ENCODE measurements at places on chromosomes 3 and 15. TPM values are rescaled to one million over a fixed set of nuclear protein-coding genes. Genes with fewer than 3 reads are reported as not detected.

Gene ROBO1
- total RNA-seq = 29.0 TPM

Gene TERC
- total RNA-seq = 353 TPM

Gene ATP13A4
- 0.36 TPM for total RNA-seq

Gene ITIH4
- 2.2 TPM for total RNA-seq

- H3K27me3 ChIP-seq = no peaks in the 10 kb centered on the region
- H3K27ac ChIP-seq = no peak overlapping the region
- H3K4me3 ChIP-seq = no peak overlapping the region
- no peaks in the 10 kb centered on the region for H3K36me3 ChIP-seq
These were observed 36.7 kb upstream of the SLC7A14 start for GRCh38 chr3:170622369-170623159.

DNA sequence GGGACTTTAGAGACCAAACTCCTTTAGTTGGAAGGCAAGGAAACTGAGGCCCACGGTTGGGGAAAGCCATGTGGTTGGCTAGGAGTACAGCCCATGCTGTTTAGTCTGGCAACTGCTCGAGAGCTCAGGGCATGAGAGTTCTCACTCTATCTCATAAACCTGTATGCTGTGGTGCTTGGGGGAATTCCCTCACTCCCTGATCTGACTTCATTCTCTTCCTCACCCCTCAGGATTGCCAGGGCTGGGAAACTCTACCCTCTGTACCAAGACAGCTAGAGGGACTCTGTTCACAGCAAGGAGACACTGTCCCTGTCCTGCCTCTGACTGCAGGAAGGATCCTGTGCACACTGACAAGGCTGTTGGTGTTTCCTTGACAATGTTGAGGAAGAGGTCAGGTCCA lies 230.2 kb downstream of the ZNF621 start:
- no peaks in the 10 kb centered on the region for H3K27me3 ChIP-seq
- no peaks in the 10 kb centered on the region for H3K36me3 ChIP-seq
- no peak for DNase-seq
- H3K4me3 ChIP-seq = no peak overlapping the region

DNA sequence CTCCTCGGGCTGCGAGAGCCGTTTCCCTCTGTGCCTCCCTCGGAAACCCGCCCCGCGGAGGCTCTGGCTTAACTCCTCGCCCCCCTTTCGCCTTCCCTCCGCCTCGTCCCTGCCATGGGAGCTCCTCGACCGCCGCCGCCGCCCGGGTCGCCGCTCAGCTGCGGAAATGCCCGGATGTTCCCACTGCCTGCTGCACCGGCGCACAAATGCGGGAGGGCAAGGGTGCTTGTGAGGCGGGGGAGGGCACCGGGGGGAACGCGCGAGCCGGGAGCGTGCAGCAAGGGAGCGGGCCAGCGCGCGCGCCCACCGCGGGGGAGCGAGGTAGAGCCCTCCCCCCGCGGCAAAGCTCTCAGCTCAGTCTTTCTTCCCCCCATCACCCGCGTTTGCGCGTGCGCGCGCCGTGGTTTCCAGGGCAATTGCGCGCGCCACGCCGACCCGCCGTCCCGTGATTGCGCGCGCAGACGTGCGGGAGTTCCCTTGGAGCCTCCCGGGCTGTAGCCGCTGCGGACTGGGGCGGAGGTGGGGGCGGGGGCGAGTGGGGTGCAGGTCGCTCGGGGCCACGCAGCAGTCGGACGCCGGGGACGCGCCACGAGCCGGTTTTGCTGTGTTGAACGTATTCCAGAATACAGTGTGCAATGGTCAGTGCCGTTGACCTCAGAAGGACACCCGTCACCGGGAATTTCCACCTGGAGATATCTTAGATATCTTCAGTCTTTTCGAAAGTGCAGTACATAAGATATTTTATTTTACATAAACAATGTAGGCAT lies at the start of gene DMXL2:
DMXL2 (minus strand) TSS at position 168 of the 767 bp plus-strand sequence. CDS start 226 bp downstream, outside the sequence.
- peak; percentile 80 for DNase-seq
- no peaks in the 10 kb centered on the region for H3K36me3 ChIP-seq
- peak within 1 kb of the TSS; percentile 60 for H3K4me3 ChIP-seq

GRCh38 chr15:39110746-39111145 lies 470.1 kb upstream of the THBS1 start:
- DNase-seq = no peak
- H3K36me3 ChIP-seq = no peaks in the 10 kb centered on the region
- H3K27me3 ChIP-seq = no peaks in the 10 kb centered on the region
- no peak overlapping the region for H3K27ac ChIP-seq
- H3K4me1 ChIP-seq = no peaks in the 10 kb centered on the region
- H3K4me3 ChIP-seq = no peak overlapping the region

GRCh38 chr3:181253796-181254195 lies 264.3 kb upstream of the DNAJC19 start:
- H3K36me3 ChIP-seq = no peaks in the 10 kb centered on the region
- DNase-seq = no peak
- H3K27me3 ChIP-seq = no peaks in the 10 kb centered on the region
- no peak overlapping the region for H3K4me3 ChIP-seq
- H3K4me1 ChIP-seq = no peaks in the 10 kb centered on the region

- no peak overlapping the region for H3K27ac ChIP-seq
- H3K4me1 ChIP-seq = no peaks in the 10 kb centered on the region
- H3K36me3 ChIP-seq = no peaks in the 10 kb centered on the region
- H3K27me3 ChIP-seq = no peaks in the 10 kb centered on the region
- no peak overlapping the region for H3K4me3 ChIP-seq
These were observed 128.3 kb upstream of the BHLHE40 start for GRCh38 chr3:4850928-4851265.

Data from ovary (tissue), 10 donors.